ENCODE measurements at places on chromosomes 6 and 20. TPM values are rescaled to one million over a fixed set of nuclear protein-coding genes. Genes with fewer than 3 reads are reported as not detected.

The LY6G5C gene
- not detected for total RNA-seq

The C20orf173 gene
- not detected for total RNA-seq

The FAM210B gene
- total RNA-seq: 46.9 TPM

The BMP6 gene
- total RNA-seq: 30.6 TPM

The BANF2 gene
- not detected for total RNA-seq

The PTCHD4 gene
- 0.36 TPM for total RNA-seq

The TBC1D7 gene
- total RNA-seq: 19.9 TPM

The RPS18 gene
- 5,581 TPM for total RNA-seq

The SSR1 gene
- 151 TPM for total RNA-seq

The ULBP3 gene
- 19.3 TPM for total RNA-seq

The FABP7 gene
- total RNA-seq: not detected
